NCI-H226 (cell line): ENCODE measurements at places on chromosomes 6 and 20.

DNA sequence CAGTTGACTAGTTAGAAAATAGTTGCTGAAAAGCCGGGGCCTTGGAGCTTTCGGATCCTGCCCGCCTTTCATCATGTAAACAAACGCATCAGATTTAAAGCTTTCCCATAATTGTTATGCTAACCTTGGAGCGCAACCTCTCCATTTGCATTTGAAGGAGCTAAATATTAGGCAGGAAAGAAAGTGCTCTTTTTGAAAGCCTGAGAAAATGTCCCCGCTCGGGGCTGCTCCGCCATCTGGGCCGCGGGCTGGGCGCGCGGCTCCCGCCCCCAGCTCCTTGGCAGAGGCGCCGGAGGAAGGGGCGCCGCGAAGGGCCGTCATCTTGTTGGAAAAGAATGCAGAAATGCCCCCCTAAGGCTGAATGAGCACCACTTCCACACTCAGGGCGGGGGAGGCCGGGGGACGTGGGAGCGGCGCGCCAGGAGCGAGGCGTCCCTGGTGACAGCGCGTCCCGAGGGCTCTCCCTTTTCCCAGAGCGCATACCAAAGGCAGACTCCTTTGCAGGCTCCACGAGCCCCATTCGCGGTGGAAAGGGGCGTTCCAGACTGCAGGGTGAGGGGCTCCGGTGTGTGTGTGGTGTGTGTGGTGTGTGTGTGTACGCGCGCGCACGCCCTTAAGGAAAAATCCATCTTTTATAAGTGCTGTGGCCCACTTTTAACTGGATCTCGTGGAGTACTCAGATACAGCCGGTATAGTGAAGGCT, 145.6 kb upstream of the ID4 start:
- no peak for DNase-seq

- no peak for DNase-seq
Measured at GRCh38 chr20:17084909-17085308, 141.9 kb upstream of the PCSK2 start.

DNA sequence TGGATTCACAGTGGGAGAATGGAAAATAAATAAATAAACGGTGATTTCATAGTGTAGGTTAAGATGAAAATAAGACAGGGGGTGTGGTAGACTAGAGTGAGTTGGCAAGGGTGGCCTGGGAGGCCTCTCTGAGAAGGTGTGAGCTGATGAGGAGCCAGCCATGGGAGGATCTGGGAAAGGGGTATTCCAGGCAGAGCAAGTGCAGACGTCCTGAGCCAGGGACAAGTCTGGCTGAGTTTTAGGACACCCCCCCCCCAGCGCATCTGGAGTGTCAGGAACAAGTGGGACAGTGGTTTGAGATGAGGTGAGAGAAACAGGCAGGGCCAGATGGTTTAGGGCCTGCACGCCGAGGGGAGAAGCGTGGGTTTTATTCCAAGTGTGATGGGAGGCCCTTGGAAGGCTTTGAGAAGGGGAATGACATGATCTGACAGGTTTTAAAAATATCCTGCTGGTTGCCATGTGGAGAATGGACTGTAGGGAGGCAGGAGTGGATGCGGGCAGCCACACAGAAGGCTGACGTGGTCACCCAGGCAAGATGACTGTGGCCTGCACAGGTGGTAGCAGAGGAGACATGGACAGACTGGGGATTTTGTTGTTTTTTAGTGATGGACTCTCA, 21.1 kb upstream of the CCM2L start:
- DNase-seq, result no peak

GRCh38 chr6:123091091-123091895, 95.3 kb downstream of the CLVS2 start:
- peak; percentile 49 for DNase-seq

GRCh38 chr6:152173321-152173720, 365.8 kb downstream of the ESR1 start:
- no peak for DNase-seq

GRCh38 chr20:5735845-5736510, 14.2 kb upstream of the SHLD1 start:
- no peak for DNase-seq

DNA sequence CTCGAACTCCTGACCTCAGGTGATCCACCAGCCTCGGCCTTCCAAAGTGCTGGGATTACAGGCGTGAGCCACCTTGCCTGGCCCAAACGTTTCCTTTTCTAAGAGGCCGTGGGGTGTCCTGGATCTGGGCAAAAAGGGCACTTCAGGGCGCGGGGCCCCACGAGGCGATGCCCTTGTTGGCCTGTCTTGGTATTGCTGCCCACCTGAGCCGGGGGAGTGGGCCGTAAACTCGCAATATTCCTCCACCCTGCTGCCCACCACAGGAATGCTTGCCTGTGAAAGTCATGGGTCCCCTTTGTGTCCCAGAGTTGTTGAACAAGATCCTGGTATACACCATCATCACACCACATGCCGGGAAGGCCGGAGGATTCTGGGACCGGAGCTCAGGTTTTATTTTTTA, 49.0 kb downstream of the SSR1 start:
- no peak for DNase-seq

DNA sequence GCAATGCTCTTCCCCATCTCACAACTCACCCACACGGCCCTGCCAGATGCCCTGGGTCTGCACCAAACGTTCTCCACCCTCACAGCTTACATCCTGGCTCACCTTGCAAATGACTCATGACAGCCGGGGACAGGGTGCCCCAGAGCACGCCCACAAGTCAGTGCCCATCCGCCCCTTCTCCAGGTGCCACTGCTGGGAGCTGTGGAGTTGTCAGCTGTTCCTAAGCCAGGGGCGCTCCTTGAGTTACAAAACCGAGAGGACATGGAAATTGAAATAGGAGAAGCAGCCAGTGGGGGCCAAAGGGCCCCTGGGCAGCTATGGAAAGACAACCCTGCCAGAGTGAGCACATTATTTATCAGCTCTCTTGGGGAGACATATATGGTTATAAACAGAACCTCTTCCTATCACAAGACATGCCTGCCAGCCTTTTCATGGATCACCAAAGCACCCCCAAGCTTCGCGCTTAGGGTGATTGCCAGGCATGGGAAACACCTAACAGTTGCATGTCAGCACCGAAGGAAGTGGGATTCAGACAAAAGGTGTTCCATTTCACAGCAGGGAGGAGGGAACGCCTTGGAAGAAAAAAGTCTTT, 236.8 kb downstream of the LY86 start:
- no peak for DNase-seq

DNA sequence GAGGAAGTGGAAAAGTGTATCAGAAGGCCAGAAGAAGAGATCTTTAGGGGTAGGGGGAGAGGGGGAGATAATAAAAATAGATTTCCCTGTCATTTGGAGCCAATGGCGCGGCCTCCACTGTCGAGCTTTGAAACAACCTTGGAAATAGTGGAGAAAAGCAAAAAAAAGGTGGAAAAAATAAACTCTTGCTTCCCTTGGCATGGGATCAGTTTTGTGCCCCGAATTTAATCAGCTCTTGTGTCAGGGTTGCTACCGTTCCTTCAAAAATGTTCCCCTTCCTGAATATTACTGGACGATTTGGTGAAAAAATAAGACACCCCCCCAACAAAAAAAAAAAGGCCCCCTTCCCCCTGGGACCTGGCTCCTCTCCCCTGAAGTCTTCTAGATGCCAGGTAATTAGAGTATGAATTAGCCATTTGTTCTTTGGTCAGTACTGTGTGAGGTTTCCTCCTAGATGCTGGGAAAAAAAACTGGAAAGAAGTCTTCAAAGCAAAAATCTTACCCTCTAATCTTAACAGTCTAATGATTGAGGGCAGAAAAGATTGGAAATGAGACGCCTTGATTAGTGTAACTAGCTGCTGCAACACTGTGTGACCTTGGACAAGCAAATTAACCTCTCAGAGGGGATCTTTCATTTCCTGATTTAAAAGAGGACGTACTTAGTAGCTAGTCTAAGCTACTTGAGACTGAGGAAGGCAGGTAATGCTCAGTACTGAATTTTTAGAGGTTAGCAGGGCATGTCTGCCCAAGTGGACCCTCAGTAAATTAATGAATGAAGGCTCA, 872 bp upstream of the RBM39 start:
- DNase-seq, result no peak

- peak; percentile 15 for DNase-seq
Measured at GRCh38 chr6:12605888-12606345, 110.7 kb upstream of the PHACTR1 start.

GRCh38 chr6:126761854-126762253, 356.6 kb upstream of the RSPO3 start:
- no peak for DNase-seq

DNA sequence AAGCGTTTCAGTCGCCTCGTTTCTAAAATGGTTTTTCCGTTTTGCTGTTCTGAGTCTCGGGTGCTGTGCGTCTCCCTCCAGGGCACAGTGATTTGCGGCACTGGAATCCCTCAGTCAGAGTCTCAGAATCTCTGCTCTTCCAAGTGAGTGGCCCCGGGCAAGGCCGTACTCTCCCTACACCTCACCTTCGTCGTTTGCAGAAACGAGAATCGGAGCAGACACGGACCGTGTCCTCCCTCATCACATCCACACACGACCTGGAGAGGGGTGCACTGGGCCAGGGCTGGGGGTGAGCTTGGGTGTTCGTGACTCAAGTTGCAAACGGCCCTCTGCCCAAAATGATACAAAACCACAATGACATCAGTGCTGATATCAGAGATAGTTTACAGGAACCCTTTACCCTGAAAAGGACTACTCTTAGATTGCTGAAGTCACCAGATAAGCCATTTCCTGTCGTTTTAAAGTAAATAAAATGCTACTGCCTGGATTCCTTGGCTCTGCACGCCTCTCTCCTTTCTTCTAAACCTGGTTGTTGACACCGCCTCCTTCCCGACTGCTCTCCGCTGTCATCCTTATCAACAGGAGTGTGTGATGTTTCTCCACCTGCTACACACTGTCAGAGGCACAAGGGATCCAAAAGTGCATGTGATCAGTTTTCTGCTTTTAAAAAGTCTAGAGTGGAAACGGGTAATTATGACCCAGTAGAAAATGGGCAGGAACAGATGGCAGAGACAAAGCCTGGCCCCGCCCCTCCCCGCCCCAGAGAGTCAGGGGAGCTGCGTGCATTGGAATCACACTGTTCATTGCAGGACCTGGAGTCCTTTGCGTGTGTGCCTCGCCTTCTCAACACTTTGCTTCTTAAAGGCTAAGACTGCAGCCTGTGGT, 38.4 kb downstream of the KIF25 start:
- DNase-seq, result peak; percentile 83

DNA sequence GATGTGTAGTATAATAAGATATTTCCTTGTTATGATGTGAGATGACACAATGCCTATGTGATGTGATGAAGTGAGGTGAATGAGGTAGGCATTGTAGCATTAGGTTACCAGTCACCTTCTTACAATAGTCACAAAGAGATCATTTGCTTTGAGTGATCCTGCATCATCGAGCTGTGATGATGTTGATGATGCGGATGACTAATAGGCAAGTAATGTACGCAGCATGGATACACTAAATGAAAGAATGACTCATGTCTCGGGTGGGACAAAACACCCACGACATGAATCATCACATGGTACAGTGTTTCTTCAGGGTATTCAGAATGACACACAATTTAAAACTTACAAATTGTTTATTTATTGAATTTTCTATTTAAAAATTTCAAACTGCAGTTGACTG, 806.3 kb upstream of the GJE1 start:
- DNase-seq, result peak; percentile 95

GRCh38 chr20:13510837-13511488, 127.8 kb downstream of the TASP1 start:
- DNase-seq, result no peak

DNA sequence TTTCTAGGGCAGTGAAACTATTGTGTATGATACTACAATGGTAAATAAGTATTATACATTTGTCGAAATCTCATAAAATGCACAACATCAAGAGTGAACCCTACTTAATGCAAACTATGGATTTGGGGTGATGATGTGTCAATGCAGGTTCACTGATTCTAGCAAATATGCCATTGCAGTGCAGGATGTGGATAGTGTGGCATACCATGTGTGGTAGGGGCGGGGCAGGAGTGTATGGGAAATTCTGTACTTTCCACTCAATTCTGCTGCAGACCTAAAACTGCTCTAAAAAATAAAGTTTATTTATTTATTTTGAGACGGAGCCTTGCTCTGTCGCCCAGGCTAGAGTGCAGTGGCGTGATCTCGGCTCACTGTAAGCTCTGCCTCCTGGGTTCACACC, 44.3 kb downstream of the ABHD12 start:
- DNase-seq, result no peak

- peak; percentile 63 for DNase-seq
Measured at GRCh38 chr6:129744201-129744879, 34.4 kb upstream of the ARHGAP18 start.

DNA sequence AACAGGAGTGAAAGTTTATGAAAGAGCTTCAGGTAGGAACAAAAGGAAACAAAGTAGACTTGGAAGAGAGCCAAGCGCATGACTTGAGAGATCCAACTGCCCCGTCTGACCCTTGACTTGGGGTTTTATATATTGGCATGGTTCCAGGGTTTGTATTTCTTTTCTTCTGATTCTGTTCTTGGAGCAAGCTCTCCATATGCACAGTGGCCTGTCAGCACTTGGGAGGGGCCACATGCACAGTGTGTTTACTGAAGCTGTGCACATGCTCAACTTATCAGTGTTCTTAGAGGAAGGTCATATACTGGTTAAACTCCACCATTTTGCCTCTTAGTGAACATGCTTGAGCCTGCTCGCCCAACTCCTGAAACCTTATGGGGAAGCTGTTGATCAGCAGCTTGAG, 953.7 kb downstream of the TFAP2A start:
- no peak for DNase-seq

- no peak for DNase-seq
Measured at GRCh38 chr6:157268835-157269234, 54.5 kb downstream of the TMEM242 start.

DNA sequence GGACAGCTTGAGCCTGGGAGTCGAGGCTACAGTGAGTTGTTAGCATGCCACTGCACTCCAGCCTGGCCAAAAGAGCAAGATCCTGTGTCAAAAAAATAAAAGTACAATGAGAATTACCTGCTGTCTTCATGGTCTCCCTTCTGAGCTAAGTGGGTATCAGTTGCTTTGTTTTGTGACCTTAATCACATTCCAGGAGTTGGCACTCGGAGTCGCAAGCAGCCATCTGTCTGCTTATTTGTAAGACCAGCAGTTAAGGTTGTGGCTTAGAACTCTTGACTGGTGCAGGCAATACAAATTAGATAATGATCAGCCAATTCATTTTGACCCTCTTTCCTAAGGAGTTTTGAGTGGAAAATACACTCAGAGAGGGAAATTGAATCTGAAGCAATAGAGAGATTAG, 114.0 kb downstream of the MYO6 start:
- DNase-seq, result no peak

DNA sequence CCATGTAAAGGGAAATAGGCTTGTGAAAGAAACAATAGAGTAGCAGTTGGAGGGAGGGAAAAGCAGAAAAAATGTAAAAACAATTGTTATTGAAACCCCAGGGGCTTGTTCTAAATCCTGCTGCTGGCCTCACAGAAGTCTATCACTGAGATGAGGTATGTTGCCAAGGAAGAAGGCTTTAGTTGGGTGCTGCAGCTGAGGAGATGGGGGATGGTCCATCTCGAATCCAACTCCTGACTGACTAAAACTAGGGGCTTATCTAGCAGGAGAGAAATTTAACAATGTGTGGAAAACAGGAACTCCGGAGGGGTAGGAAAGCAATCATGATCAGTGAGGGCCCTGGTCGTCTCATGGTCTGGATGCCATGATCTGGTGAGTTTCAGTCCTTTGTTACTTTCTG, 225.0 kb upstream of the EXOC2 start:
- no peak for DNase-seq
